ENCODE measurements at places on chromosomes 7 and 10. TPM values are rescaled to one million over a fixed set of nuclear protein-coding genes. Genes with fewer than 3 reads are reported as not detected.

- no peak for DNase-seq
Observed at GRCh38 chr7:121936951-121937623, 64.1 kb downstream of the PTPRZ1 start.

DNA sequence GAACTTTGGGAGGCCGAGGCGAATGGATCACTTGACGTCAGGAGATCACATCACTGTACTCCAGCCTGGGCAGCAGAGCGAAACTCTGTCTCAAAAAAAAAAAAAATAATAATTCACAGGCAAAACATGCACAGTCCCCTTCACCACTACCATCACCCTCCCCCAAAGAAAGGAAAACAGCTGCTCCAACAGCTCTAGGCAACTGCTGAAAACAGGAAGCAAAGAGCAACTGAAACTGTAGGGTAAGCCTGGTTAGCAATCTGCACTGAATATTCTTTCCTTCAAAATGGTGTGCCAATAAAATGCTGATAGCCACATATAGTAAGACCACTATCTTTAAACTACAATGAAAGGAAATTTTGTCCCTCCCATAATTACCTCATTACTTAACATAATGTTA lies 11.8 kb downstream of the NT5C2 start:
- DNase-seq, result no peak

DNA sequence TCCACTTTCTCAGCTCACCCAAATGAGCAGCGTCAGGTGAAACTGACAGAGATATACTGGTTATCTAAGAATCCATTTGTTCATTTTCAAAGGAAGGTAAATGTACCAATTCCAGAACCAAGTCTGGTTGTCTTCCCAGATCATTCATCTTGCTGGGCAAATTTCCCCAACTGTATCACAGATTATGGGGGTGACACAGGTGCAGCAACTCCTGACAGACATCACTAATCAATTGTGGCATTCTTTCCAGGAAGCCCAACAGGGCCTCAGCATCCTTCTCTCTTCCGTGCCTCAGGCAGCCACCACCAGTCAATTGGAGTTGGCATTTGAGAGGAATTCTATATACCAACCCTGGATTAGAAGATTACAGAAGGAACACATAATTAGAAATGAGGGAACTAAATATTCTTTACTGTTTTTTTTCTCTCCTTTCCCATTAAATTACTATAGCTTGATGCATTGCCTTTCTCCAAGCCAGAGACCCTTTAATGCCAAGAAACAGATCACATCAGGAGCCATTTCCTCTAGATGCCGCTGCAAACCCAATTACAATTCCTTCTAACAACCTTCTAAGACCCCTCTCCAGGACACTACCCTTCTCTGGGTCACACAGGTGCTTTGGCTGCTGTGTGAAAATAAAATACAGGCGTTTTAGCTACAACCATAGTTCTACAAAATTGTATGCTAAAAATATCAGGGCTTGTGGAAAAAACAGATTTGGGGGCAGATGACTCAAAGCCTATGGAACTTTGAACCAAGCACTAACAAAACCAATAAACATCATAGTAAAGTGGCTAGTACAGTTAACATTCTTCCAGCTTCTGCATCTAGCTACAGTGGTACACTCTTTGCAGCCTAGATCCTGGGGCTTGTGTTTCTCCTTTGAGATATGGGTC lies 291.6 kb downstream of the RNLS start:
- no peak for DNase-seq

The SFRP4 gene
- 0.43 TPM for total RNA-seq

The PVRIG gene
- 3.1 TPM for total RNA-seq

- no peak for DNase-seq
Observed at GRCh38 chr10:132155723-132156381, 30.9 kb upstream of the DPYSL4 start.

- no peak for DNase-seq
Observed at GRCh38 chr10:70605161-70605560, 2.6 kb upstream of the PRF1 start.

DNA sequence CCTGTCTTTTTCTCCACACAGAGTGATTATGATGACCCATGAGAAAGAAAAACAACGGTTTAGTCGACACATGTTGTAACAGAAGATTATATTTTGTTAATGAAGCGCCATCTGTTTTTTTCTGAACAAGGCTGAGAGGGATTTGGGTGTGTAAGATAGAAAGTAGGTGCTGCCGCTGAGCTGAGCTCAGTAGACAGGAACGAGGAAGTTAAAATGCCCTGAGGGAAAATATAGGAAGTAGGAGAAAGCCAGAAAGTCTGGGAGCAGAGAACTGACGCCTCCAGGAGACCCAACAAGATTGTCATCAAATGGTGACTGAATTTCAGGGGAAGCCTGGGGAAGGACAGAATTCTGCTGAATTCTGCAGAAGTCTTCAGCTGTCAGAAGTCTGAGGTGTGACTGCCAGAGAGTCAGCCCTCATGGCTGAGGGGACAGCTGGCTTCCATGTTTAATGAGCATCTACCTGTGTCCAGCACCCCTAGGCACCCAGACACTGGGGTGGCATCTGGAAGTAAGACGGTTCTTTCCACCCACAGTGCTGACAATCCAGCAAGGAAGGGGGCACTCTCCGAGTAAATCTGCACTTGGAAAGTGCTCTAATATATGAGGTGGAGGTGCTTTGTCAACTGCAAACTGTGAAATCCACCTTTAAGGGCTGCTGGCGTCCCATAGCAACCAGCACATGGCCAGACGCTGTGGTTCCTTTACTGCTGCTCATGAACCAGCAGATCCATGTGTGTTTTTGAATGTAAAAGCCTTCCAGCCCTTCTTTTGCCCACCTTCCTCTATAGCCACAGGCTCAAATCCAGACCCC lies 12.5 kb upstream of the TSPAN15 start:
- no peak for DNase-seq

The INHBA gene
- total RNA-seq, result 17.9 TPM

GRCh38 chr10:123741146-123741545 lies 75.0 kb downstream of the GPR26 start:
- no peak for DNase-seq

DNA sequence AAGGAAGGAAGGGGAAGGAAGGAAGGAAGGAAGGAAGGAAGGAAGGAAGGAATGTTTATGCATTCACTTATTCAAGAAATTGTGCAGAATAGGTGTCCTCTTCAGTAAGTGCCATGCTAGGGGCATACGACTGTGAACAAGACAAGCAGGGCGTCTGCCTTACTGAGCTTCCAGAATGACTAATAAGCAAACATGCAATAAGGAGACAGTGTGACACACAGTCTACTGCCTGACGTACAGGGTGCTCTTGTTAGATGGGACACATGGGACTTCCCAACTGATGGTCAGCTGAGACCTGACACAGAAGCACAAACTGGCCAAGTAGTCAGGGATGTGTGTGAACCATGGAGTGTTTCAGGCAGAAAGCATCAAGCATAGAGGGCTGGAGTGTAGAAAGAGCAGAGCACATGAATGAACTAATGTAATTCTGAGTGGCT lies 18.2 kb downstream of the DNAJC12 start:
- no peak for DNase-seq

GRCh38 chr7:51121036-51121790 lies 195.4 kb downstream of the COBL start:
- no peak for DNase-seq

DNA sequence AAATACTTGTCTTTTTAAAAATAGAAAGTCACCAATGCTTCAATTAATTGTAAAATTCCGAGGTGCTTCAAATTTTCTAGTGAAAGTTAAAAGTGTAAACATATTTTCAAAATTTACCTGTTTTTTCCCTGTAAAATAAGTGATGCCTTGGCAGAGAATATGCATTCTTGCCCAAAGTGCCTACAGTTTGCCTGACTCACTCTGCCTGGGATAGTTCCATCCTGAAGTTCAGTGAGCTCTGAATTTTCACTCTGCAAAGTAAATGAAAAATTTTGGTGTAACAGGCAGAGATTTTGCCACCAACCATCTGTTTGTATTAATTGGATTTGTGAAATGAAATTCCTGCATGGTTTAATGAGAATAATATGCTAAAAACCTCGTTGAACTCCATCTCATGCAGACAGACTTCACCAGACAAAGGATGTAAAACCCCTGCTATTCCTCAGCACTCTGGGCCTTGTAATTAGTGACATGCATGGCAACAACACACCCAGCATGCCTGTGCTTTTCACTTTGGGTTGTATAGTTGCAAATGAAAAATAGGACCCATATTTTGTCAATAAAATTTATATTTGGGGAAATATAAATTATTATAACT lies 117.4 kb upstream of the GNAI1 start:
- DNase-seq, result no peak

- no peak for DNase-seq
Observed at GRCh38 chr7:19248681-19249080, 103.5 kb upstream of the FERD3L start.

The ACHE gene
- 8.4 TPM for total RNA-seq

The STOX1 gene
- 2.6 TPM for total RNA-seq

- DNase-seq, result no peak
Observed at GRCh38 chr10:76657337-76658012, 980.1 kb downstream of the KCNMA1 start.

The DCLRE1C gene
- total RNA-seq, result 12.0 TPM

The NKX1-2 gene
- total RNA-seq, result 0.09 TPM

GRCh38 chr10:32149252-32149955 lies 93.2 kb upstream of the KIF5B start:
- peak; percentile 50 for DNase-seq

DNA sequence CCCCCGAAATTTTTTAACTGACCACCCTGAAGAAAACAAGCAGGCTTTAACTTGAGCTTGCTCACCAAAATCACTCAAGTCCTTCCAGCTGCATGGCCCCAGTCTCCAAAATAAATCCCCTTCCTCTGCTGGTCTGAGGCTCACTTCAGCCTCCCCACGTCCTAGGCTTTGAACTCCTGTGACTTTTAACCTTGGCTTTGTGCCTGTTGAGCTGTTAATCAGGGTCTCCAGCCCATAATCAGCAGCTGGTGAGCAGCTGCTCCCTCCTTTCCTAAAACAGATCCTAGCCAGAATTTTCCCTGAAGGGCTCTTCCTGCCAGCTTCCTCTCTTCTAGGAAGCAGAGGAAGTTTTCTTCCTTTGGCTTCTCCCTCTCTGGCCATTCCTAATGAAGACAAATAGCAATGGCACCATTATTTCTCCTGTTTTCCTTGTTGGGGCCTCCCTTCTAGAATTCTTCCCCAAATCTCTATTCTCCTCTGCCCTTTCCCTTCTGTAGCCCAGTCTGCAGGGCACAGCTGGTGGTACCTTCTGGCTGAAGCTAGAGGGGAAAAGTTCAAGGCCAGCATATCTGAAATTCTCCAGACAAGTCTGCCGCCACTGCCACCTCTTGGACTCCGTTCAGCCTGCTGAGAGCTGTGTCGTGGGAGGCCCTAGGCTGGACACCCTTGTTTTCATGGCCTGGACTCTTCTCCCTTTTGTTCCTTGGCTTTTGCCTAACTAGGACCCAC lies 152.1 kb downstream of the NOC3L start:
- no peak for DNase-seq

DNA sequence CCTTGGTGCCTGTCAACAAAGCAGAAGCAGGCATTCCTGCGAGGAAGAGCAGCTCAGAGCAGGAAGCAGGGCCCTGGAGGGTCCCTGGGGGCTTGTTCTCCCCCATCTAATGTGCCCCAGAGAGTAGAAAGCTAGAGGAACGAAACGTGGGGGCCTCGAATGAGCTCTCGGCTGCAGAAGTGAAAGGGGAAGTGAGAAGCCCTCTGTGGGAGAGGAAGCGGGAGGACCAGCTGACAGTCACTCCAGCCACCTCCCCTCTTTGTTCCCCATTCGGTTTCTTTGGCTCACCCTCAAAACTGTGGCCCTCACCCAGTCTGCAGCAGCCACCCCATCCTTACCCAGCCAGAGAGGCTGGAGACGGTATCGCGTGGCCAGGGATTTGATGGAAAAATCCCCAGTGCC lies 25.0 kb downstream of the C10orf105 start:
- peak; percentile 46 for DNase-seq

- no peak for DNase-seq
Observed at GRCh38 chr7:77702513-77702912, 6.3 kb downstream of the RSBN1L start.

GRCh38 chr10:96176985-96177384 lies 46.9 kb downstream of the ZNF518A start:
- no peak for DNase-seq

DNA sequence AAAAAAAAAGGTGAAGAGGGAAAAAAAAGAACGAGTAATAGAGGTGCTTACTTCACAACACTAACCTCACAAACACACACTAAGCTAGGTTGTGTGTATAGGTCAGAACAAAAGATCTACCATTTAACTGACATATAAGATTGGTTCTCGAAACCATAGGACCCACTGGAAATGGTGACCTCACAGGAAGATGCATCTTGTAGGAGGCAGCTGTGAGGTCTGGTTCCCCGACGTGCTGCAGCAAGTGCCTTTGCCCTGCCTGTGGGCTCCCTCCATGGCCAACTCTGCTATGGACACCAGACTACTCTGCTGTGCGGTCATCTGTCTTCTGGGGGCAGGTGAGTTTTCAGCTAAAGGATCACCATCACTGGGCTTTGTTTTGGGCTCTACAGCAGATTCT lies 133.8 kb upstream of the PRSS1 start:
- no peak for DNase-seq

- DNase-seq, result no peak
Observed at GRCh38 chr7:116249969-116250553, 39.7 kb downstream of the TES start.

DNA sequence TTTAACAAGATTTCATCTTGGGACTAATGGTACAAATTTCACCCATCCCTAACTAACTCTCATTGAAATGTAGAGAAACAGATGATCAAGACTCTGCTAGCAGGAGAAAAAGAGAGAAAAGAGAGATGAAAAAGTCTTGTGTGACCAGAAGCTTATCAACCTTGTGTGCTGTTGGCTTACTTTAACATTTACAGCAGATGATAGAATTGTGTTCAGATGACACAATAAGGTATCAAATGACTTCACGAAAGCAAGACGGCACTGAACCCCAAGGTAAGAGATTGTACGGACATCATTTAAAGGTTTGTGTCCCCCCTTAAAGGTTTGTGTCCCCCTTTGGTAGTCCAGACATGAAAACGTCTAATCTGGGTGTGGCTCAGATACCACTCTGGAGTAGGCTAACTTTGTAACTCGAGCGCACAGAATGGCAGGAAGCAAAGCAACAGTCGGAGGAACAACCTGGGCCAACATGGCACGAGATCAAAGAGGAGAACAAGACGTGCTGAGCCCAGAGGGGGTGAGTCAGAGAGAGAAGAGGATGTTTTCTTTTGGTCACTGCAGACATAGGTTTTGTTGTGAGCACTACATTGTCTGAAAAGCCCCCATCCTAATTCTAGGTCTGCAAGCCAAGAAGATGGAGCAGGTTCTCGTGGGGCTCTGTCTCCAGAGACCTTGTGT lies 10.4 kb upstream of the LMBR1 start:
- no peak for DNase-seq

DNA sequence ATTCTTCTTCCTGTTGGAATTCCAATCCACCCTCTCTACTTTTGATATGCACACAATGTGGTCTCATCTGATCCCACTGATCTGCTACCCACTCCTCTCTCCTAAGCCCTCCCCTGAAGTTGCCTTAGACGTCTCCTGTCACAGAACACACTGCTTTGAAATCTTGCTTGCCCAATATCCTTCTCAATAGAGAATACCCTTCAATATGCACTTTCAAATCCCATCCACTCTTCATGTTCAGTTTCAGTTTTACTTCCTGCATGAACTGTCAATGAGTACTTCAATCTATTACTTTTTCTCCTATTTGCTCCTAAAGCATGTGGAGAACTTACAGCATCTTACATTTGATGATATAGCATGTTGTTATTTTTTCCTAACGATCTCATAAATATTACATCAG lies 93.5 kb downstream of the UPF2 start:
- DNase-seq, result no peak

GRCh38 chr10:69801094-69801433 lies 642 bp upstream of the COL13A1 start:
- DNase-seq, result peak; percentile 39

The PTF1A gene
- total RNA-seq, result not detected

All from mucosa of gallbladder (tissue), 1 donor.